ENCODE measurements at places on chromosomes 5 and 9.

GRCh38 chr5:88761939-88762338 is 121.0 kb downstream of the MEF2C start:
- no peak for DNase-seq

- DNase-seq = no peak
Observed at GRCh38 chr5:180126716-180127681, 55.4 kb upstream of the RNF130 start.

DNA sequence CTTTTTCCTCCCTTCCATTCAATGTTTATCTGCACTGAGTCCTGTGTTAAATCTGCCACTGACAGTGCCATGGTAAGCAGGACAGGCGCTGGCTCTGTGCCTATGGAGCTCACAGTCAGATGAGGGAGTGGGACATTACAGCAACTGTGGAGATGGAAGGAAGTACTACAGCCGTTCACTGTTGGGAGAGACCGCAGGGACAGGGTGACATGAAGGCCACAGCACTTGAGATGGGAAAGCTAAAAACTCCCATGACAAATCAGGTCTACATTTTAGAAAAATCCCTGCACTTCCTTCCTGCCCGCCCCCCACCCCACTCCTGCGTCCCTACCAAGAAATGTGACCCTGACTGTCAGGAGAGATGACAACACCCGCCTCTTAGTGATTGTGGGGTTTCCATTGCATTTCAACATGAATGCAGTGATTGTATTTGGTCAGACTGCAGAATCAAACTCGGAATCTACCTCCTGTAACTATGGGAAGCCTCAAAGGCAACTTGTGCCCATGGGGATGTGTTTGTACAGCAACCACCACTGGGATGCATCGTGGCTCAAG is 56.4 kb downstream of the GTF3C4 start:
- no peak for DNase-seq

DNA sequence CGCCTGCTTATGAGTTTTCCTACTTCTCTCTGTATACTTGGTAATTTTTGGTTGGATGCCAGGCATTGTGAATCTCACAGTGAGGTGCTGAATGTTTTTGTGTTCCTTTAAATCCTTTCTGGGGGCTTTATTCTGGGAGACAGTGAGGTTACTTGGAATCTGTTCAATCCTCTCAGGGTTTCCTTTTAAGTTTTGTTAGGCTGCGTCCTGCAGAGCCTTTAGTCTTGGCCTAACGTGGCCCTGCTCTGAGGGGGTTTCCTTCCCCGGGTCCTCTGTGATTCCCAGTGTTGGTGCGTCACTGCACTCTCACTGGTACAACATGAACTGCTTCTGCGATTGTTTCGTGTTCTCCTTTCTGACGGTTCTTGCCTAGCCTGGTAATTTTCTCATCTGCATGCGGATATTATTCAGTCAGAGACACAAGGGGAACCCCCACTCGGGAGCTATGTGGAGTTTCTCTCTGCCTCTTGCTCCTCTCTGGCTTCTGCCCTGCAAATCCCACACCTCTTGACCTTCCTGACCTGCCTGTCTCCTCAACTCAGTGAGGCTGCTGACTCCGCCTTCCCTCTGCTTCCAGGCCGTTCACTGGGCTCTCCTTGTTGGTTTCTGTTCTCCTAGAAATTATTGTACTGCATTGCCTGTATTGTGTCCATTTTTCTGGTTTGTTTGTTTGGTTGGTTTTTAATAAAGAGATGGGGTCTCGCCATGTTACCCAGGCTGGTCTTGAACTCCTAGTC is 128.1 kb downstream of the DAB2IP start:
- DNase-seq = no peak

- no peak for DNase-seq
Observed at GRCh38 chr9:70080481-70081119, 37.0 kb downstream of the MAMDC2 start.

DNA sequence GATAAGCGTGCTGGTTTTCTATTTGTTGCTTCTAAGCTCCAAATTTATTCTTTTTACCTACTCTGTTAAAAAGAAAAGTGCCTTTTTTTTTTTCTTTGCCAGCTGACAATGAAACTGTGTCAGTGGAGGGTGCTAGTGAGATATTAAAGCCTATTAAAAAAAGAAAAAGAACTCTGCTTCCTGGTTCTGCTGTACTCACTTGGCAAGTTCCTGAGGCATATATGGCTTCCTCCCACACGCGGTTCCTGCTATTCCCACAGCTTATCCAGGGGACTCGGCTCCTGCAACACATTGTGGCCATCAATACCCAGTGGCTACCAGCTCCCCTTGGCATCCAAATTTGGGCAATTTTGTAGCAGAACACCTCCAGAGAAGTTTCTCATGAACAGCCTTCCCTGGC is 1977.7 kb upstream of the CDH9 start:
- DNase-seq = no peak

Measured in stimulated activated CD4-positive, alpha-beta T cell treated with anti-CD3 and anti-CD28 coated beads, TNF-alpha, amount 100 ng/mL, for 24 hours (primary cell).